ENCODE measurements at places on chromosomes 2 and 18.

GRCh38 chr2:172229125-172229524, 126.4 kb upstream of the DLX2 start:
- no peak for DNase-seq

DNA sequence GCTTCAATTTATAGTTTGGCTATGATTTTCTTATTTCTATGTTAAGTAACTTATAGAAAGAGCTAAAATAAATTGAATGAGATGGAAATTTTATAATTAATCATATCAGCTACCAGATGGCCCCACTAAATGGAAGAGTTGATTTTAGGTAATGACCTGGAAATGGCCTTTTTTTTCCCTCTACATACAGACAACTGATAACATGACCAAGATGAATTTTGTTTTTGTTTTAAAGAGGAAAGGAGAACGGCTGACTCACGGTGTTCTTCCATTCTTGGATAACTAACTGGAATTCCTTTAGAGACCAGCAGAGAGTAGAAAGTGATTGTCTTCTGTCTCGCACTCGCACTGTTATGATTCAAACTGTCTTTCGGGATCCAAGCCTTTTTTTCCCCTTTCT, 91.0 kb downstream of the TMEM185B start:
- no peak for DNase-seq

DNA sequence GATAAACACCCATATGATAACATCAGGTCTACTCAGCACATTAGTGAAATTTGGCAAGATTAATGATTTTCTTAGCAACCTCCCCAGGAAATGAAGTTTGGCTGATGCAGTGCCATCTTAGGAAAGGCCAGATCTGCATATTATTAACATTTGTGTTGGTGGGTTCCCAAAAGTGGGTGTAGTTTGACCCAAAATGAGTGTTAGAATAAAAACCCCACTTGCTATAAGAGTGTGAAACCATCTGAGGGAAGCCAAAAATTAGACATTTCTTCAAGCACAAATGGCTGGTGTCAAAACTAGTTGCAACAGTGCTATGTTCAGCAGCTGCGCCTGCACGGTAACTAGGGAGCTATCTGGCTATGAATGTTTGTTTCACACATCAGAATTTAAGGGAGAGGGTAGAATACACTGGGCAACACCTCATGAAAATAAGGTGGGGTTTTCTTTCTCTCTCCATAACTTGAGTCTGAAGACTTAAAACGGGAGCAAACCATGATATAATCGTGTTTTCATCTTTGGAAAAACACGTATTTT, 15.9 kb upstream of the CSRNP3 start:
- DNase-seq: no peak

DNA sequence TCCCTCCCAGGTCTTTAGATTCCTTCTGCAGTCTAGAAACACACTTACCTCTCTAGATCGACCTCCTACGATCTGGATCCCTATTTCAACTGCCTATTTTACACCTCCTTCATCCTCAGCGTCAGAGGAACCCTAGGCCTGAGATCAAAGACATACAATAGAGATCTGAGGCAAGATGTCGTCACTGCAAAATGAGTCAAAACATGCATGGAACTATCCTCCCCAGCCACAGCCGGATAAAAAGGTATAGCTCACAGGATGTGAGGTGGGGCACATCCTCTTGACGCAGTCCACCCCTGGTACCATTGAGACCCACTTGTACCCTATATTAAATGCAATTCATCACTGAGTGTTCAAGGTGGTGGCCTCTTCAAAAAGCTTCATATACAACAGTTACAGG, 63.7 kb upstream of the DNAJC10 start:
- DNase-seq: no peak

- DNase-seq: no peak
Observed at GRCh38 chr2:126784045-126784444, 114.6 kb upstream of the TEX51 start.

DNA sequence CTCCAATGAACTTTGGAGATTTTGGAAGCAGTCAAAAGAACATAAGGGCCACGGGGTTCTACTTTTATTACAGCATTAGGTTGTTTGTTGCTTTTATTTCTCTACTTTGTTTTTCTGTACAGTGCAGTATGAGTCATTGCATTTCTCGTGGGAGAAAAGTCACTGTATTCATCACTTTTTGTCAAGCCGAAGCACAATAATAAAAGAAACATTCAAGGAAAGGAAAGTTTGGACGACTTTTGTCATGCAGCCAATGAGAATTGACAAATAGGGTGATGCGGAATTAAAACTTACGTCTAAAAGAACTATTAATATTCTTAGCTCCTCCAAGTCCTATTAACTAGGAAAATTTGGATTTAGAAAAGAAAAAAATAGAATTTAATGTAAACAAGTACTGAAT, 209.9 kb downstream of the TMEM182 start:
- DNase-seq: no peak

DNA sequence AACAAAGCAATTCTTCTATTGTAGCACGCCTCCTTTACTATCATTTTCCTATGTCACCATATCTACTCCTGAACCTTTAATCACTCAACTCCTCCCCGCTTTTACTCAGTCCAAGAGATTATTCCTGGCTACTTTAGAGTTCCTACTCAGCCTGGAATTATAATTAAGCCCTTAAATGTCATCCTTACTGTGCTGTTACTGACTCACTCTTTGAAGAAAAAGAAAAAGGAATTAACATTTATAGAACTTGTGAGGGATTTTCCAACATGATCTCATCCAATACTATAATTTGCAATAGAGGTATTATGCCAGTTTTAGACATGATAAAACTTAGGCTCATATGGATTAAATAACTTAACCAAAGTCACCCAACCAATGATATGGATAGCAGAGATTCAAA, 61.7 kb downstream of the CCDC88A start:
- no peak for DNase-seq

DNA sequence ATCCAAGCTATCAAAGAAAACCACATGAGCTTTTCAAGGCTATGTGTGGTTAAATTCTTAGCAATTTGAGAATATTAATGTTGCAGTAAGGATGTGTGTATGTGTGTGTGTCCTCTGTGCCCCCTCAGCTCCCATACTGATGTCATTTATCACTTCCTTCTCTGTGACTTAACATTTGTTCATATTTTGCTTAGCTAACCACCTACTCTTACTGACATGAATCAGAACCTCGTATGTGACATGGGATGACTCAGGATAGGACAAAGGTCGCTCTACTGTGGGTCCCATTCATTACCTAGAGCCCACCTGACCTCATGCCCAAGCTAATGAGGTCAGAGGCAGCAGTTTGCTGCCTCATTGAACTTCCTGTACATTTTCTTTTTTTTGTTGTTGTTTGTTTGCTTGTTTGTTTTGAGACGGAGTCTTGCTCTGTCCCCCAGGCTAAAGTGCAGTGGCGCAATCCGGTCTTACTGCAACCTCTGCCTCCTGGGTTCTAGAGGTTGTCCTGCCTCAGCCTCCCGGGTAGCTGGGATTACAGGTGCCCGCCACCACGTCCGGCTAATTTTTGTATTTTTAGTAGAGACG, 36.3 kb downstream of the MOGAT1 start:
- peak; percentile 37 for DNase-seq

DNA sequence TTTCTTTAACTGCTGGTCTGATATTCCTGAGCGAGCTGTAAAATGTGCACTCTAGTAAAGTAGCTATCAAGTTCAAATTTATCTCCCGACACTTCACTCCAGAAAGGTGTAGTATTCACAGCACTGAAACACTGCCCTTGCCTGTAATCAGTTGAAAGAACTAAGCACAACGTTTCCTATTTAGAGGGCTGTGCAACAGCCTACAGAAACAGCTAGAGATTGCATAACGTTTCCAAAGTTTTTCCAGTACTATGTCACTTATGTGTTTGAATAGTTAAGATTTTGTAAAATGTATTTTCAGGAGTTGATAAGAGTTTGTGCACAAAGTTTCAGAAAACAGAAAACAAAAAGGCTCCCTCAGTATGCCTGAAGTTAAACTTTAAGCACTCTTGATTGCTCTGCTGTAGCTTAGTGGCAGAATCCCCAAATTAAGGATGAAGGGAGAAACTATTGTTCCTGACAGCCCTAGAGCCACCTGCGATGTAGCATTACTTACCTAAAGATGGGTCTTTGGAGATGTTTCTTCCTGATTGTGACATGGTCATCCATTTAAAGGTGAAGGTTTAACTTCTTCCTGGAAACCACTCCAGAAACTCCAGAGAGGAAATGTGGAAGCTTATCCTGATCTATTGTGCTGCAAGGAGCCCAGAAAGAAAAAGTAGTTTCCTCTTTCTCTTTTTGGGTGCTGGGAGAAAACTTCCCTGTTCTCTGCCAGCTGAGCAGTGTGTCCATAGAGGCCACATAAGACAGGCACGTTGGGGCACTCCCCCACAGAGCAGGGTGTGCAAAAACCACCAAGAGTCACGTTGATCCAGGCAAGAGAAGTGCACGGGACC, 536 bp downstream of the PDE1A start:
- peak; percentile 2 for DNase-seq

- peak; percentile 72 for DNase-seq
Observed at GRCh38 chr18:77086656-77087392, 45.8 kb downstream of the MBP start.

- peak; percentile 31 for DNase-seq
Observed at GRCh38 chr2:241560162-241560882, 1.8 kb downstream of the BOK start.

DNA sequence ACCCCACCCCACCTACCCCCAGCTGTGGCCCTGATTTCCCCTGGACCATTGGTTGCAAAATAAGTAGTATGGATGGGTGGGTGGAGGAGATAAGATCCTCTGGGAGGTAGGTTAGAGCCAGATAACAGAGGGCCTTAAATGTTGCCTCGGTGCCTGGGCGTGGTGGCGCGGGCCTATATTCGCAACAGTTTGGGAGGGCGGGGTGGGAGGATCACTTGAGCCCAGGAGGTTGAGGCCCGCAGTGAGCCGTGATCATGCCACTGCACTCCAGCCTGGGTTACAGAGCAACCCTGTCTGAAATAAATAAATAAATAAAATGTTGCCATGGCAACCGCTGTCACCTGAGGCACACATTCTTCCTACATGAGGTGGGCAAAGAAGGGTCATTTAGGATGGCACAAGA, 103.3 kb upstream of the GATA6 start:
- peak; percentile 15 for DNase-seq

DNA sequence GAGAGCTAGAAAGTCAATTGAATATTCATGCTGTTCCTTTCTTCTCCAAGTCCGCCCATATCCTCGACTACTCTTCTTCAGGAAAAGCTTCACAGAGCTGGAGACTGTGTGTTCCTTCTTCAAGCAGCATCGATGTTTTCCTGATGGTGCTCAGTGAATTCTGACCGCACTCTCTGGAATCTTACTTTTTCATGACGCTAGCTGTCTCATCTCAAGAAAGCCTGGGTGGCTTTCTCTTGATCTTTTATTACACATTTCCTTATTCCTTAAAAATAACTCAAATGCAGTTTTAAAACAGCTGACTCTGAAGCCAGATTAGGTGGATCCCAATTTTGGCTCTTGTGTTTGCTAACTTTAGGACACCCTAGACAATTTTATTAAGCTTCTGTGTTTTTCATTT, 1245.1 kb upstream of the LRRTM1 start:
- no peak for DNase-seq

- DNase-seq: no peak
Observed at GRCh38 chr2:173171321-173171720, 95.7 kb downstream of the MAP3K20 start.

DNA sequence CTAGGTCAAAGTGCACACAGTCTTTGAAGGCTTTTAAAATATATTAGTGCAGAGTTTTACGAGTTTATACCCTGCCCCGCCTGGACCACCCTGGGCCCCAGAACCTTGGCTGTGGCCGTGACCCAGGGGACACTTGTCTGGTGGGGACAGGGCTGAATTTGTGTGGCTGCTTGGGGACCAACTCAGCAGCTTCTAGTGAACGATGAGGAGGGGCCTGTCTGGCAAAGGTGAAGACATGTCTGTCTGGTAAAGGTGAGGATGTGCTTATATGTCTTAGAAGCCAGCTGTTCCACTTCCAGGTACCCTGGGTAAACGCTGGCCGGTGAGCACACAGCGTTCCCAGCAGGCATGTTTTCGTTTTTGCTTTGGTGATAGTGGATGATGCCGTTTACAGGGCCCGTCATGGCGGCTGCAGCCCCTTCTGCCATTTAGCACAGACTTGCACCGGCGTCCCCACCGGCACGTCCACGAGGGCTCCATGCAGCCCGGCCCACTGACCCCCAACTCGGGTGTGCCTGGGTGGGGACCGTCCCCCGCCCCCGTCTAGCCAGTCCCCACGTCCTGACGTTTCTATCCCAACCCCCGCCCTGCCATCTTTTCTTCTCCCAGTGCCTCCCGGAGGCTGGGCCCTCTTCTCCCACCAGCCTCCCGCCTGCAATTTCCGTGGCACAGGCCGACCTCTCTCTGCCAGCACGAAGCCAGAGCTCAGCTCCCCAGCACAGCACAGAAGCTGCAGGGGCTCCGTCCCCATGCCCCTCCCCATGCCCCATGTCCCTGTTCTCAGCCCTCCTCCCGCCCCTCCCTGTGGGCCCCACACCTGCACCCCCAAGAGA, 67.8 kb downstream of the SLC66A2 start:
- DNase-seq: no peak

GRCh38 chr2:20635113-20635510, 15.8 kb downstream of the HS1BP3 start:
- peak; percentile 51 for DNase-seq

GRCh38 chr2:65724752-65725151, 292.4 kb upstream of the SPRED2 start:
- DNase-seq: peak; percentile 5

DNA sequence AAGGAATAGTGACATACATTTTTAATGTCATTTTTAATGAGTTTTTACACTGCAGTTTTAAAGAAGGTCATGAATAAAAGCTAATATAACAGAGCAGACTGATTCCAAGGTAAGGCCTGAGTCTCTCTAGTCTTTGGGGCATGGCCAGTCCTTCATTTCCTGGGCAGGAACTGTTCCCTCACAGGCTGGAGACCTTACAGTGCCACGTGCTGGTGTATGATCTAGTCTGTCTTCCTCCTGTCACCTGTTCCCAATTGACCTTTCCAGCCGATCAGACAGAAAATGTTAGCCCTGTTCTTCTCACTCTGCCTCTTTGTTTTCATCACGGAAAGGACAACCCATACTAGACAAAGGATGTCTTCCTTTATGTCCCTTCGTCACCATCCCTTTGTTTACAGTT, 33.6 kb downstream of the ZCCHC2 start:
- DNase-seq: no peak

DNA sequence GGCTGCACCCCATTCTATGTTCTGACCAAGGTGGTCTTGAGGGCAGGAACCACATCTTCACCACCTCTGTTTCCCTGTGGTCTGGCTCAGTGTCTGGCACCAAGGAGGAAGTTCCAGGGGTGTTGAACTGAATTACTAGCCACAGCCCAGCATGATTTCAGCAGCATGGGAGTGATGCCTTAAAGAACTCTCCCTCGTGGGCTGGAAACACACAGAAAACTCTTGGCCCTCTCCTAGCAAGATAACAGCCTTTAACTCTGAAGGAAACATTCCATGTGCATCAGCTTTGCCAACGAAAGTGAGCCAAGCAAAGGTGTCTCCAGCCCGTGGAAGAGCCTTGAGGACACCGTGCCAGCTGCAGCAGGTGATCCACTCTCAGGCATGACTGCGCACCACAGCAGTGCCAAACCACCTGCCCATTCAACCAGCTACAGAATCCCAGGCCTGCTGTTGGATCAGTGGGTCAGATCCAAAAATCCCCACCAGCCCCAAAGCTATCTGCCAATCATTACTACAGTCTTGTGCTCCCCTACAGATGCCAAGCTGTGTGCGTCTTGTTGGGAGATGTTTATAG, 124.8 kb downstream of the TTC32 start:
- DNase-seq: no peak

GRCh38 chr2:68936427-68936826, 16.3 kb downstream of the GKN2 start:
- no peak for DNase-seq
